NCI-H510A (cell line): ENCODE measurements at places on chromosomes 2 and 18.

- DNase-seq: no peak
Observed at GRCh38 chr2:173942861-173943523, 22.2 kb downstream of the SP3 start.

- DNase-seq: no peak
Observed at GRCh38 chr2:40321016-40321623, 130.8 kb downstream of the SLC8A1 start.

- DNase-seq: no peak
Observed at GRCh38 chr2:70513738-70514137, 39.9 kb downstream of the TGFA start.

DNA sequence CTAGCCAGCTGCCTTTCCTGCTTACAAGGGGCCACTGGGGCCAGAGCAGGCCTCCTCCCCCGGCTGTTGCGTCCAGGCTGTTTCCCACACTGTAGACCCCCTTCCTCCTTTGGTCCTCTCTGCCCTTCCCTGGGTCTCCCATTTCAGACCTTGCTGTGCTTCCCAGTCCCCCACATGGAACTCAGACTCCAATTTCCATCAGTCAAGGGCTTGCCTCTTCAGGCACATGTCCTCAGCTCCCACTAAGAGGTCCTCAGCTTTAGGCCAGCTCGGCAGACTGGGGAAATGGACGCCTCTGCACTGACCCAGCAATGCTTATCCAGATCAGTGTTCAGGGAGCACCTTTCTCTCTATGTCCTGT, 98.0 kb upstream of the BZW1 start:
- DNase-seq: no peak

DNA sequence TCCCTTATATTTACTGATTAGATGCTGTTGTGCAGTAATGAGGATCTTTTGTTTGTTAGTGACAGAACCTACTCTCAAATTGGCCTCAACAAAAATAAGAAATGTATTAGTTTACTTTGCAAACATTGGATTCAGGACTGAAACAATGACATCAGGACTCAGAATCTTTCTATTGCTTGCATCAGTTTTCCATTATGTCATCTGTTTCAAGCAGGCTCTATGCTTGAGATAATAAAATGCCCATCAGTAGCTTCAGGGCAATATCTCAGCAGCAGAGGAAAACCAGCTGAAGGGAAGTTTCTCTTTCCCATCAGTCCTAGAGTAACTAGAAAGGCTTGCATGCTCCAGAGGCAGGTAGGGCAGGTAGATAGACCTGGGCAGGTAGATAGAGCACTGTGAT, 375.5 kb upstream of the SLC8A1 start:
- DNase-seq: no peak
